Activated T-helper 1 cell treated with anti-CD3 and anti-CD28 coated beads, Interleukin-2, amount 50 U/mL, for 16 hours (primary cell): ENCODE measurements at places on chromosomes 5 and 9.

DNA sequence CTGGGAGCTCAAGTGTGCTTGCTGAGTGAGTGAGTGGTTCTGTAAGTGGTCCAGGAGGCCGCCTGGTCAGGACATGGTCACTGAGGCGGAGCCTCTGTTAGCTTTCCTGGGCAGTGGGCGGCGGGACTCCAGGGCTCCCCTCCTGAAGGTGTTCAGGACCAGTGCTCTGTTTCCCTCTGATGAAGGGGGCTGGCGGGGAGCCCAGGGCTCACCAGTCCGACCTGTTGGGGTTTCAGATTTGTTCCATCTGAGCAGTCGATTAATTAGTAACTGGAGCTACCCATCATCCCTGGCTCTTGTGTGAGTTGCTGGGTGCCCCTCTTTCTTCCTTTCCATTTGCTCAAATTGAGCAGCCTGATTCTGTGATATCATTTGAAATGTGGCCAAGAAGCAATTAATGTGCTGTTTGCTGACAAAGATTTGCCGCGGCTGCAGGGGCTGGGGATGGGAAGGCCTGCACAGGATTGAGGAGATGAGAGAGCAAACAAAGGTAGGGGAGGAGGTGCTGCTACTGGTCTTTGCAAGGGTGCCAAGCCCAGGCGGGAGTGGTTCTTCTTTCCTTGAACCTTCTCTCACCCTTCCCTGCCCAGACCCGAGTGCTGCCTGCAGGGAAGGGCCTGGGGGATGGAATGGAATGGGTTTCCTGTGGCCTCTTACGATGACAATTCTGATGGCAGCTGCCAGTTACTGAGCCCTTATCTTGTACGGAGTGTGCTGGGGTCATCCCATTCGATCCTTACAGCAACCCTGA, 92.8 kb upstream of the PITX1 start:
- DNase-seq: no peak

GRCh38 chr5:10520706-10521105, 43.2 kb upstream of the ANKRD33B start:
- DNase-seq: no peak

DNA sequence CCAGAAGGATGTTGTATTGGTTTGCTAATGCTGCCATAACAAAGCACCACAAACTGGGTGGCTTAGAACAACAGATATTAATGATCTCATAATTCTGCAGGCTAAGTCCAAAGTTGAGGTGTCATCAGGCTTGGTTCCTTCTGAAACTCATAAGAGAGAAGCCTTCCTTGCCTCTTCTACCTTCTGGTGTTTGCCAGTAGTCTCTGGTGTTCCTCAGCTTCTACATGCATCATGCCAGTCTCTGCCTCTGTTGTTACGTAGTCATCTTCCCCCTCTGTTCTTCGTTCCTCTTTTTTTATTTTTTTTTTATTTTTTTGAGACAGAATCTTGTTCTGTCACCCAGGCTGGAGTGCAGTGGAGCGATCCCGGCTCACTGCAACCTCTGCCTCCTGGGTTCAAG, 61.8 kb downstream of the LRRC70 start:
- no peak for DNase-seq

- no peak for DNase-seq
These were observed 58.5 kb downstream of the ALDH1A1 start for GRCh38 chr9:72894342-72894741.

GRCh38 chr5:169394371-169394770, 93.4 kb upstream of the SLIT3 start:
- no peak for DNase-seq

DNA sequence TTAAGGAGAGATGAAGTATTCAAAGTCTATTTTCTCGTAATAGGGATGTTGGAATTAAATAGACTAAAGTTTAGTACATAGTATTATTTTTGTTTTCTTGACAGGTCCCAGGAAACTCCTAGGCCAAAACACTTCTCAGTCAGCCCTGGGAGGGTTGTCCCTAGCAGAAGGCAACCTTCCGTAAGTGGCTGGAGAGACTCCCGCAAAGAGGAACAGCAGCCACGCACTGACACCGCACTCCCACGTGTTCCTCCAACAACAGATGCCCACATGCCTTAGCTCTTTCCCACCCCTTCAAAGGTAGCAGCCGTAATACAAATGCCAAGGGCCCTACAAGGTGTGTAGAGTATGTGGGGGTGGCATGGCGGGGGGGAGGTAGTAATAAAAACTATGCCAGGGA, 28.4 kb downstream of the PCDHGC5 start:
- no peak for DNase-seq

DNA sequence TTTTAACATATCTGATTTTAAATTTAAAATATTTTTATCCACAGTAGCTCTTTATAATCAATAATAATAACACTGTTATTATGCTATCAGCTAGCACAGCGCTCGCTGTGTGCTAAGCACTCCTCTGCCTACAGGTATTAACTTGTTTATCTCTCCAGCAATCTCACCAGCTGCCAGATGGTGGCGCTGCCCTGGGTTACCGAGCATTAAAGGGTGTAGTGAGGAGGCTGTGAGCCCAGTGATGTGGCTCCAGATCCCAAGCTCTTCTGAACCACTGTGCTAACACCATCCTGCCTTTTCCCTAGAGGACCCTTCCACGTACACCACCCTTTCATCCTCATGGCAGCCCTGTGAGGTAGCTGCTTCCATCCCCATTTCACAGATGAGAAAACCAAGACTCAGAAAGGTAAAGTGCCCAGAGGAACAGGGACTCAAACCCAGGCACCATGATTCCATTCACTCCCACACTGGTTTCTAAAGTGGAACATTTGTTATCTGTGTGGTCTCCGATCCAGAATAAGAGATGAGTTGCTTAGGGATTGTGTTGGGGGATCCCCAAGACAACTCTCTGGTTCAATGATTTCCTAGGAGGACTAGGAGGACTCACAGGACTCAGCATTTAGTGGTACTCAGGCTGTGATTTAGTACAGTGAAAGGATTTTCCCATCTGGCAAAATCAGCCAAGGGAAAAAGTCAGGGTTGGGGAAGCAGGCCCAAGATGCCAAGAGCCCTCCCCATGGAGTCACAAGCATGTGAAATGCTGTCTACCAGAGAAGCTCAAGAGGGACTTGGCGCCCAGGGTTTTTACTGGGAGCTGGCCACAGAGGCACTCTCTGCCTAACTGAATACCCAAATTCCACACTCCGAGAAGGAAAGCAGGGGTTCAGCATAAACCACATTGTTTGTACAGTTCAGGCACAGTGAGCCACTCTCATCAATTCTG, 7.0 kb downstream of the IGFBPL1 start:
- DNase-seq: no peak

GRCh38 chr9:130933114-130934046, 5.7 kb downstream of the FIBCD1 start:
- DNase-seq: no peak
